ENCODE measurements at places on chromosomes 12 and 14.

GRCh38 chr12:124028555-124028925 is 55.5 kb downstream of the ZNF664 start:
- DNase-seq: no peak

GRCh38 chr14:59303216-59303615 is 114.7 kb downstream of the DAAM1 start:
- no peak for DNase-seq

DNA sequence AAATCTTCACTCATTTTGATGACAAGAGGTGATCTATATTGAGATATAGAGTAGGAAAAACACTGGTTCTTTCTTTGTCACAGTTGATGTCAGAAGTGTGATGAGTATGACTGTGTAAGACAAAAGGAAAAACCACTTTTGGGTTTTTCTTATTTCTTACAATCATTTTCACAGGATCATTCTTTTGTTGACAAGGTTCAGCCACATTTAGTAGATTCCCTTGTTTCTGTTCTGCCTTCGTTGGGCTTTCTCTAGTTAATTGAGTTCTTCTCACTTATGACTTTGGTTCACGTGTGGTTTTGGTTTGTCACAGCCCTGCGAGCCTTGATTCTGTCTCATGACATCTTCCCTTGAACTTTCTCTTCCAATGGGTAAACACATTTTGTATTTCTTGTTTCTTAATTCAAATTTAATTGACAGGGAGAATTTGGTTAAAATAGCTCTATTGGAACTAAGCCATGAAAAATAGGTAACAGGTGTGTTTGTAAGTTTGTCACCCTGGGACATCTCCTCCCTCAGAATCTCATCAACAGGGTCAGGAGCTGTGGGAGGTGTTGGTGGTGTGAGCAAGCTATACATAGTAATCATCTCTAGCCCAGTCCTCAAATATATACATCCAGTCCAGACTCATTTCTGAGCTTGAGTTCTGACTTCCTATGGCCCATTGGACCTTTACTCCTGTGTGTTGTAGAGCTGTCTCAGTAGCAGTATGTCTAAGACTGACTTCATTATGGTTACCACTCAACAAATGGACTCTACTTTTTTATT is 255.3 kb downstream of the BMP4 start:
- no peak for DNase-seq

GRCh38 chr12:131091413-131091975 is 137.8 kb downstream of the ADGRD1 start:
- DNase-seq: no peak

GRCh38 chr12:53820514-53821306 is 68.9 kb upstream of the CISTR start:
- DNase-seq: no peak

Data from NT2/D1 (cell line).